Skeletal muscle cell (primary cell): ENCODE measurements at places on chromosomes 5 and 9.

- no peak for DNase-seq
Observed at GRCh38 chr9:126276056-126276728, 50.4 kb upstream of the MVB12B start.

DNA sequence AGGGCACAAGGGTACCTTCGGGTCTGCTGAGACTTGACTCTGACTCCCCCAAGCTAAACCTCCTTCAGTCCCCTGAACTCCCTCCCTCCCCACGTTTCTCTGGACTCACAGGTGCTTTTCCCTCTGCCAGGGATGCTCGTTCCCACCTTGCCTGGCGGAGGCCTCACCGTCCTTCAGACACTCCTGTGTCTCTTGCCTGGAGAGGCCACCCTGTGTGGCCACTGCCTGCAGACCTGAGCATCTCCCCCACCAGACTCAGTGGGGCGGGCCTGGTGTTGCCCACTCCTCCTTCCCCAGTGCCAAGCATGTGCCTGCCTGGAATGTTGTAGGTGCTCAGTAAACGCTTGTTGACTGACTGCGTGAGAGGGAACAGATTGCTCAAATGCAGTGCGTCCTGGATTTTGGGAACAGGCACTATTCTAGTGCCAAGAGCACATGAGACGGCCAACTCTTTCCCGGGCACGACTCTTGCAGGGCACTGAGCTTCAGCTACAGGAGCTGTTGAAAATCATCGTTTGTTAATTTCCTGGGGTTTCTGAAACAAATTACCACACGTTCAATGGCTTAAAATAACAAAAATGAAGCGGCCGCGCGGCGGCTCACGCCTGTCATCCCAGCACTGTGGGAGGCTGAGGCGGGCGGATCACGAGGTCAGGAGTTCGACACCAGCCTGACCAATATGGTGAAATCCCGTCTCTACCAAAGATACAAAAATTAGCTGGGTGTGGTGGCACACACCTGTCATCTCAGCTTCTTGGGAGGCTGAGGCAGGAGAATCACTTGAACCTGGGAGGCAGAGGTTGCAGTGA is 71.0 kb upstream of the BARHL1 start:
- DNase-seq = no peak

GRCh38 chr5:179605026-179605833 is 18.2 kb downstream of the HNRNPH1 start:
- no peak for DNase-seq

DNA sequence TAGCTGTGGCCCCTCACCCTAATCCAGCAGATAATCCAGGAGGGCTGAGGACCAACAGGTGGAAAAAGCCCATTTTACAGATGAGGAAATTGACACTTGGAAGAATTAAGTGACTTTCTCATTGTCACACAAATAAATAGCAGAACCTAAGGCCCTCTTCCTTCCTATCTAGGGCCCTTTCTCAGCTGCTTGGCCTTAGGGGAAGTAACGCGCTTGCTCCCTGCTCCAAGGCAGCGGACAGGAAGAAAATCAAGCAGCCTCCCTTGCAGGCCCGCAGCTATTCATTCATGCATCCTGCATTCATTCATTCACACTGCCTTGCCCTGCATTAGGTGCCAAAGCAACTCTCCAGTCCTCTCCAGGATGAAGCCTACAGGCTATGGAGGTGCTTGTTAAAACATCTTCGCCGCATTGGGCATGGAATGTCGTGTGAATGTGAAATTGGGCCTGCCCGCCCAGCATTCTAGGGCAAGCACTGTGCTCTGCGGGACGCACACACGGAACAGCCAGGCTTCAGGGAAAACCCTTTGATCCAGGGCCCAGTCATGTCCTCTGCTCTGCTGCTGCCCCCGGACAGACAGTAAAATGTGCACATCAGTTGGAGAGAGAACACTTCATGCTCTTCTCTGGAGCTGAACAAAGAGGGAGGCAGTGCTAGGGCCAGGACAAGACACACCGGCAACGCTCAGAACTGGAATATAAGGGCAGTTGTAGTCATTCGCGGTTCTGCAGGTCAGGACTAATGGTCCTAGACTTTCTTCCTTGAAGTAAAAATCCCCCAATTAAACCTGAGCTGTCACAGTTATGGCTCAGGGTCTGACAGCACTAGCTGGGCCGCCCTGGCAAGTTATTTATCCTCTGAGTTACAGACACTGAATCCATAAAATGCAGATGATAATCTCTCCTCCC is 166.0 kb downstream of the COL23A1 start:
- DNase-seq = no peak

DNA sequence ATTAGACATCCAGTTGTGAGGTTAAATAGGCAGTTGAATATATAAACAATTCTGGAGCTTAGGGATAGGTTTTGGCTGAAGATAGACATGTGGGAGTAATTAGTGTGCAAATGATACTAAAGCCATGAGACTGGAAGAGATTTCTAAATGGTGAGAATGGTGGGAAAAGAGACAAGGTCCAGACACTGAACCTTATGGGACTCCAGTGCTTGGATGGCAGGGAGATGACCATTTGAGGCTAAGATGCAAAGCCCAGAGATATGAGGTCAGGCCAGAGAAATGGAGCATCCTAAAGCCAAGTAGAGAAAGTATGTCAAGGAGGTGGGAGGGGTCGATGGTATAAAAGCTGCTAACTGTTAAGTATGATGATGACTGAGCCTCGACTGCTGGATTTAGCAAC is 115.6 kb downstream of the SEMA5A start:
- no peak for DNase-seq

DNA sequence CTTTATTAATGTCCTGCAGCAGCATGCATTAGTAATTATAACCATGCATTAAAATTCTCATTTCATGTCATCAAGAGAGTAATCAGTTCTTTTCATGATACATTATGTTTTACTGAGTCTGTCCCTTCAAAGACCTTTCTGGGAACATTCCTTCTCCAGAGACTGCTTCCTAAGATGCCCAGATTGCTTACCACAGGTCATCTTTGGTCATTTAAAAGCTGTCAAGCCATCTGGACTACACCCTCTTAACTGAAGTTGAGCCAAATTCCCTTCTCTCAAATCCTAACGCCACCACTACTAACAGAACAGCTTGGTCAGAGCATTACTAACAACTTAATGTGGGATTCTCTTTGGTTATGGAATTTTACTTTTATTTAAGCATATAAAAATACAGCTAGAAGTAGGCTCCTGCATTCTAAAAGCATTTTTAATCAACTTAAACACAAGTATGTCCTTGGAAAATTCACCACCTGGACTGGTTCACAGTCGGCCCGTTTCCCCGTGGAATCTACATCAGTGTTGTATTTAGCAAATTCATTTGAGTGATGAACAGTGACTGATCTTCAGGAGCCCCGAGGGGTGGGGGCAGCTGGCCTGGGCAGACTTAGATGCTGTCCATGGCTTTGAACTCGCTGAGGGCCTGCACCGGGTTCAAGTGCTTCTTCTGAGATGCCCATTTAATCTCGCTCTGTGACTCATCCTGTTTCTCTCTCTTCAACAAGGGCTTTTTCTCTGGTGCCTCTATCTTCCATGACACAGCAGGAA is 92.8 kb upstream of the CCDC112 start:
- no peak for DNase-seq

DNA sequence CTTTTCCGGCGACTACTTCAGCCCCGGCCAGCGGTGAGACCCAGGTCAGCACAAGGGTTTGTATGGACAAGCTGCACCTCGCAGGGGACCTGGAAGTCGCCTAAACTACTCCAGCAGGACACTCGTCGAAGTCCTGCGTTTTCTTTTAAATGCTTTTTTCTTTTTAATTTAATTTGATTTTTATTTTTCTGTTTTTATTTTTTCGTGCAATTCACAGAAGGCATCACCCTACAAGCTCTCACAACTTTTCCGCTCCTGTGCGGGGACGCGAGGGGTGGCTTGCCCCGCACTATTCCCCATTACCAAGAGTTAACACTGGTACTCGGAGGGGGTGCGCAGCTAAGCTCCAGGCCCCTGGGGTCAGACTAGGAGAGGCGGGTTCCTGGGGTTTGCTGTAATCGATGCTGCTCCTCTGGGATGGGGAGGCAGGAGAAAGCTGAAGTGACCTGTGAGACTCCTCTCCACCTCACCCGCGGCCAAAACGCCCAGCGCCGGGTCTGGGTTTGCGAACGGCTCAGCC is 1.3 kb downstream of the EDIL3 start:
- no peak for DNase-seq

DNA sequence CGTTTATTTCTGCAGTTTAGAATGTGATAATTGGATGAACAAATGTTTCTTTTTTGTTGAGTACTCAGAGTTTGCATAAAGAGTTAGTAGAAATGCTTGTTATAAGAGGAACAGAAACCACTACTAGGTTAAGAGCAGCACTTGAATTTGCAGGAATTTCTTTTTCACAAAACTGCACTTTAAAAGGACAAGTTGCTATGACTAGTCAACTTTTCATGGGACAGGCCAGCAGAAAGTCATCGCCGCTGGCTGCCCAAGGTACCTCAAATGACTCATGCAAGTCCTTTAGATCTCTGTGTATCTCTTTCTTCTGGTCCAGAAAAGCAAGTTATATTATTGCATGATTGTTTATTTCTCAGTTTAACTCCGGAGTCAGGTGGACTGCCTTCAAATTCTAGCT is 97.3 kb upstream of the HMHB1 start:
- no peak for DNase-seq

DNA sequence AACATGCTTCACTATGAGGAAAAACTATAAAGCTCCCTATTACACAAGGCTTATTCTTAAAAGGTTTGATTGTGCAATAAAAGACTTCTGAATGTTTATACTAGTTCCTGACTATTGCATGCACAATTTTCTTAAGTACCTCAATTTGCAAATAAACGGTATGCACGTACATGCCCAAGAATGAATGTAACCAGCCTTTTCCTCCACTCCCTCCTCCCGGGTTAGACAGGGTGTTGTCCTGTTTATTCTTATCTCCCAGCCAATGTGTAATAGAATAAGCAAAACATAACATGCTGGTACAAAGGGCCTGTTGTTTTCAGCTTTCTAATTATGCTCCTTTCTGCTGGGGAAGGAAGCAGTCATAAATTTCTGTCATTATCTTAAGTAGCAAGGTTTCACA is 79.1 kb downstream of the AOPEP start:
- no peak for DNase-seq

DNA sequence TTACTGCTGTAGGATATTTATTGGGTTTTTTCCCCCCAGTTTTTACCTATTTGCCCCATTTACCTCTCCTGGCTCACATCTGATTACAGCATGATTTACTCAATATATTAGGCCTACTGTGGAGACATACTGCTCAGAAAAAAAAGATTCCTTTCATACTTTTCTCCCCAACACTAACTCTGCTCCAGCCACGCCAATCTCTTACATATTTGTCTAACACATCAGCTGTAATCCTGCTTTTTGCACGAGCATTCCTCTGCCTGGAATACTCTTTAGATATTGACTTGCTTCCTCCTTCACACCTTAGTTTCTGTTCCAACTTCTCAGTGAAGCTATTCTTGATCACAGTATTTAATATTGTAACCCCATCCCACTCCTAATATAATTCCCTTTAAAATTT is 158.1 kb upstream of the VCAN start:
- DNase-seq = no peak

- DNase-seq = no peak
Observed at GRCh38 chr5:154211641-154212390, 21.3 kb downstream of the GALNT10 start.

- DNase-seq = no peak
Observed at GRCh38 chr9:34741628-34742027, 31.7 kb upstream of the CCL21 start.

DNA sequence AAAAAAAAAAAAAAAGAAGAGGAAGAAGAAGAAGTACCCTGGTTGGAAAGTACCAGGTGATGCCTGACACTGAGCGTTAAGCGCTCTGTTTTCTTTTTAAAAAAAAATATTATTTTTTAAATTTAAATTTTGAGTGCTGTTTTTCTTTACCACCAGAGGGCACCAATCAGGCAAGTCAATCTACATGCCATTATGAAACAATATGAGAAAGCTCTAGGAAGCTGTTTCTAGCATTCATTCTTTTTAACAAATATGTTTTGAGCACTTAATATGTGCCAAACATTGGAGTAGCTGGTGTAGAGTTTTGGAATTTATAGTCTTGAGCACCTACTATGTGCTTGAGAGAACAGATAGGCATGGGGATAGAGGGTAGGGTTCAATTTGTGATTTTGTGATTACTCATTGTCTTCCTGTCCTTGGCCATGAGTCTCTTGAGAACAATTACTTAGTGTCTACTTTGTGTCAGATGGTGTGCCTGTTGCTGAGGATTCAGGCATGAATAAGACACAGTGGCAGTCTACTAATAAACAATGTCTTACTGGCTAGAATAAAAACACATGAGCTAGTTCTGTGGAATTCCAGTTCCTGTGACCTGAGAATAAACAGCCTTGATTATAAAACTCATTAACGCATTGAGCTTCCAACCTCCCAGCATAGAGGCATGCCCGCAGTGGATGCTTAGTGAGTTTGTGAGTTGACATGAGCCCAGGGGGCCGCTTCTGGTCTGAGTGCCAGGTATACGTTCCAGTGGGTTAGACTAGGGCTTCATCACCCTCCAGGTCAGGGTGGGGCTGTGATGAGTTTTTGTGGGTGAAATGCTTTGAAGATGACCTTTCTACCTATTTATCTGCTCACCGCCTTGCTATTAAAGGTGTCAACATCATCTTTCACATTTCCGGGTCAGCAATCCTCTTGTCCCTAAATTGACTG is 3.0 kb upstream of the UBE2R2 start:
- DNase-seq = peak; percentile 34

DNA sequence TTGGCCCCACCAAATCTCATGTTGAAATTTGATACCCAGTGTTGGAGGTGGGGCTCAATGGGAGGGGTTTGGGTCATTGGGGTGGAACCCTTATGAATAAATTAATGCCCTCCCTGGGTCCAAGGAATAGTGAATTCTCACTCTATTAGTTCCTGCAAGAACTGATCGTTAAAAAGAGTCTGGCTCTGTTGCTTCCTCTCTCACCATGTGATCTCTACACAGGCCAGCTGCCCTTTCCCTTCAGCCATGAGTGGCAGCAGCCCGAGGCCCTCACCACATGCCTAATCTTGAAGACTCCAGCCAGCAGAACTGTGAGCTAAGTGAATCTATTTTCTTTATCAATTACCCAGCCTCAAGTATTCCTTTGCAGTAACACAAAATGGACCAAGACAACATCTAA is 106.0 kb downstream of the CAAP1 start:
- no peak for DNase-seq

DNA sequence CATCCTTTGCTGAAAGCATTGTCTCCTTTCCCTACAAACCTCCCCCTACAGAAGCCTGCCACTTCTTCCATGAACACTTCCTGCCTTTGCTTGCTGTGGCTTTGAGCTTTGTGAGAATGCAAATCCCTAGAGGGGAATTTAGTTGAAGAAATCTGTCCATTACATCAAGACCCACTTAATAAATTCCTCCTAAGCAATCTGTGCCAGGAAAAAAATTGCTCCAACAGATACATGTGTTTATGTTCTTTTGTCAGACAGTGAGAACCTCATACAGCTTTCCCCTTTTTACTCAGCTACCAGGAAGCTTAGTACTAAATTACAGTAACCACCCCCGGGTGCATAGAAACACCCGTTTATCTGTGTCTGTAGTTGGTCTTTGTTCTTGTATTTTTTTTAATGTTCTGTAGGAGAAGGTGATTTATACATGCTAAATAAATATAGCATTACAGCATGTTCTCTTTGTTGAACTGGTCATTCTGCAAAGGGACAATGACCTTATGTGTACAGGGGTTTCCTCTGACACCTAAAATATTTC is 43.9 kb downstream of the SH3TC2 start:
- peak; percentile 92 for DNase-seq
